ENCODE measurements at places on chromosomes 11 and 22. TPM values are rescaled to one million over a fixed set of nuclear protein-coding genes. Genes with fewer than 3 reads are reported as not detected.
A peak's percentile ranks its signal among the peaks of the same experiment; 100 is the strongest.

DNA sequence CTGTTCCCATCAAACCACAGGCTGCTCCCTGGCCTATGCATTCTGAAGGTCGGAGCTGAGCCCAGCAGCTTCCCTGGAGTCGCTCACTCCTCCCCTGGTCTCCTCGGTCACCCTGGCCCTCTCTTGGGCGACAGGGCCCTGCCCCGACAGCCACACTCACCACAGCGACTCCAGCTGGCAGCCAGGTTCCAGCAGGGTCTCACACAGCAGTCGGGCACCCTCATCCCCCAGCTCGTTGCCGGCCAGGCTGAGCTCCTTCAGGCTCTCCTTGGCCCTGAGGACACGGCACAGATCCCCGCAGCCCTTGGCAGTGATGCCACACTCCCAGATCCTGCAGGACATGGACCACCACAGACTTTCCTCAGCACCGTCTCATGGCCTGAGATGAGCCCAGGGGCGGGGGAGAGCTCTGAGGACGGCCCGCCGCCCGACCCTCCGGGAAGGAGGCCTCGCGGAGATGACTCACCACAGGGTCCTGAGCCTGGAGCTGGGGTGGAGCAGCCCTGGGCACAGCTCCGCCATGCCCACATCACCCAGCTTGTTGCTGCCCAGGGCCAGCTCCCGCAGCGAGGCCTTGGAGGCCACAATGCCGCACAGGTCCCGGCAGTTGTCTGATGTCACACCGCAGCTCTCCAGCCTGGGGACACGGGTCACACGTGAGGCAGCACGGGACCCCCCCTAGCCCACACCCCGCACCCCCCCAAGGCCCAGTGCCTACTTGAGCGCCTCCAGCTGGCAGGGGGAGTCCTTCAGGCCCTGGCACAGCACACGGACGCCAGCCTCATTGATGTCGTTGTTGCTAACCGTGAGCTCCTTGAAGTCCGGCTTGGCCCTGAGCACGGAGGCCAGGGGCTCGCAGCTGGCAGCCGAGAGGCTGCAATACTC is 8.5 kb downstream of the RNH1 start:
- DNase-seq = no peak
- peaks cover under 1% of the 10 kb centered on the region for H3K4me1 ChIP-seq
- no peak overlapping the region for H3K4me3 ChIP-seq
- no peak overlapping the region for H3K27ac ChIP-seq
- peaks cover 61% of the 10 kb centered on the region for H3K36me3 ChIP-seq
- no peaks in the 10 kb centered on the region for H3K27me3 ChIP-seq

DNA sequence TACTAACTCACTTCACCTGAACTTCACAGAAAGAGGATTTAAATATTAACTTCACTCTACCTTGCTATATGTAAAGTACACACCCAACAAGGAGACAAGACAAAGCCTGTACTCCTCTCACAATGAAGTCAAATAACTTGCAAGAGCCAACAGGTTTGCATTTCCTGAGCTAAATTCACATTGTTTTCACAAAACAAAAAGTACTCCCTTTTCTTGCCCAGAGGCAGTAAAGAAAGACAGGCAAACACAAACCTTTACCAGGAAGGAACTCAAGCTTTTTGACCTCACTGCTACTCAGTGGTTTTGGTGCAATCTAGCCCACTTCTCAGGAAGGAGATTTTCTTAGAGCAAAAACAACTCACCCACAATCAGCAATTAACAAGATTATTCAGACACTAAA is 15.7 kb downstream of the USP28 start:
- no peaks in the 10 kb centered on the region for H3K27me3 ChIP-seq
- peaks cover 5% of the 10 kb centered on the region for H3K4me1 ChIP-seq
- no peak overlapping the region for H3K4me3 ChIP-seq
- peak; percentile 24 for DNase-seq
- no peak overlapping the region for H3K27ac ChIP-seq
- no peaks in the 10 kb centered on the region for H3K36me3 ChIP-seq

Gene TEX54
- total RNA-seq = not detected

DNA sequence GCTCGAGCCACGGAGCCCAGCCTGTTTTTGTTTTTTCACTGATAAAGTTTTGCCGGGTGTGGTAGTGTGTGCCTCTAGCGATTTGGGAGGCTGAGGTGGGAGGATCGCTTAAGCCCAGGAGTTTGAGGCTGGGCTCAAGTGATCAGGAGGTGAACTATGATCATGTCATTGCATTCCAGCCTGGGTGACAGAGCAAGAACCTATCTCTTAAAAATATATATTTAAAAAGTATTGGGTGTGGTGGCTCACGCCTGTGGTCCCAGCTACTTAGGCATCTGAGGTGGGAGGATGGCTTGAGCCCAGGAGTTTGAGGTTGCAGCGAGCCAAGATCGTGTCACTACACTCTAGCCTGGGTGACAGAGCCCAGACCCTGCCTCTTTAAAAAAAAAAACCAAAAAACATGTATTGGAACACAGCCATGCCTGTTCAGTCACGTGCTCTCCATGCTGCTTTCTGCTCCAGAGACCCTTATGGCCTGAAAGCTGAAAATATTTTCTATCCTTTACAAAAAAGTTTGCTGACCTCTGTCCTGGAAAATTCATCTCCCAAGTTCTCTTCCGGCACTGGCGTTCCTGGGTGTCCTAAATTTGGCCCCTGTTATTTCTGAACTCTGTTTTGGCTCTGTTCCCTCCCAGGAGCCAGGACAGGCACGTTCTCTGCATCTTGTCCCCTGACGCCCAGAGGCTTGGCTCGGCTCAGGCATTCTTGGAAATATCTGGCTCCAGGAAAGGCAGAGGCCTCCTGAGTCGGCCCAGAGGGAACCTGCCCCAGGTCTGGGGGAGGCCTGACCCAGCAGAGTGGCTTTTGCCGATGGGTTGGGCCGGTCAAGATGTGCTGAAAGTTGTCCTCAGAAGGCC is 61.3 kb upstream of the PPP6R3 start:
- no peaks in the 10 kb centered on the region for H3K4me1 ChIP-seq
- peaks cover 20% of the 10 kb centered on the region for H3K36me3 ChIP-seq
- H3K27ac ChIP-seq = no peak overlapping the region
- DNase-seq = no peak
- H3K27me3 ChIP-seq = no peaks in the 10 kb centered on the region
- H3K4me3 ChIP-seq = no peak overlapping the region

Gene TXN2
- 75.9 TPM for total RNA-seq

GRCh38 chr11:116062490-116063171 is 558.4 kb upstream of the CADM1 start:
- no peak overlapping the region for H3K27ac ChIP-seq
- no peaks in the 10 kb centered on the region for H3K27me3 ChIP-seq
- H3K4me3 ChIP-seq = no peak overlapping the region
- DNase-seq = no peak
- H3K36me3 ChIP-seq = no peaks in the 10 kb centered on the region

Gene EPS8L2
- 6.0 TPM for total RNA-seq

DNA sequence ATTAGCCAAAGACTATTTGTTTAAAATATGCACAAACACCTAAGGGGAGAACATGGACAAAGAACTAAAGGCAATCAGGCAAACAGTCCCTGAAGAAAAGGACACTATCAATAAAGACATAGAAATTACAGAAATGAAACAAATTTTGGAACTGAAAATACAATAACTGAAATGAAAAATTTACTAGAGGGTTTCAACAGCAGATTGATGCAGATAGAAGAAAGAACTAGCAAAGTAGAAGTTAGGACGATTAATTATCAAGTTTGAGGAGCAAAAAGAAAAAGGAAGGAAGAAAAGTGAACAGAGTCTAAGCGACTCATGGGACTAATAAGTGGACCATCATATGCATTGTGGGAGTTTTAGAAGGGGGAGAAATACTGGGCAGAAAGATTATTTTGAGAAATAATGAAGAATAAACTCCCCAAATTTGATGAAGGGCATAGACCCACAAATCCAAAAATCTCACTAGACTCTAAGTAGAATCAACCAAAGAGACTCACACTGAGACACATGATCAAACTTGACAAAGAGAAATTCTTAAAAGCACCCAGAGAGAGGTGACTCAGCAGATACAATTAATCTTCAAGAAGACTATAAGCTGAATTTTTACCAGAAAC is 62.9 kb downstream of the JAM3 start:
- no peaks in the 10 kb centered on the region for H3K27me3 ChIP-seq
- no peak overlapping the region for H3K4me3 ChIP-seq
- peaks cover 12% of the 10 kb centered on the region for H3K4me1 ChIP-seq
- DNase-seq = no peak

GRCh38 chr11:108985945-108986279 is 321.0 kb downstream of the DDX10 start:
- no peaks in the 10 kb centered on the region for H3K27me3 ChIP-seq
- peaks cover 24% of the 10 kb centered on the region for H3K4me1 ChIP-seq
- peak overlapping the region; percentile 84 for H3K27ac ChIP-seq
- peak; percentile 88 for DNase-seq
- H3K36me3 ChIP-seq = no peaks in the 10 kb centered on the region

- H3K4me1 ChIP-seq = no peaks in the 10 kb centered on the region
- H3K36me3 ChIP-seq = no peaks in the 10 kb centered on the region
- H3K27me3 ChIP-seq = no peaks in the 10 kb centered on the region
- H3K27ac ChIP-seq = no peak overlapping the region
- DNase-seq = peak; percentile 71
- no peak overlapping the region for H3K4me3 ChIP-seq
Observed at GRCh38 chr22:36180038-36180880, 19.7 kb upstream of the APOL3 start.

GRCh38 chr11:117861151-117862018 is 15.1 kb downstream of the FXYD6 start:
- DNase-seq = peak; percentile 15
- H3K27ac ChIP-seq = no peak overlapping the region
- no peaks in the 10 kb centered on the region for H3K36me3 ChIP-seq
- no peaks in the 10 kb centered on the region for H3K27me3 ChIP-seq
- H3K4me1 ChIP-seq = peaks cover 6% of the 10 kb centered on the region

GRCh38 chr11:120500414-120501071 is 11.0 kb upstream of the GRIK4 start:
- H3K36me3 ChIP-seq = no peaks in the 10 kb centered on the region
- H3K4me3 ChIP-seq = no peak overlapping the region
- H3K27ac ChIP-seq = no peak overlapping the region
- peak; percentile 10 for DNase-seq

- no peak overlapping the region for H3K27ac ChIP-seq
- no peaks in the 10 kb centered on the region for H3K27me3 ChIP-seq
- no peaks in the 10 kb centered on the region for H3K4me1 ChIP-seq
- H3K36me3 ChIP-seq = no peaks in the 10 kb centered on the region
Observed at GRCh38 chr11:123233280-123233974, 38.4 kb upstream of the CLMP start.

- no peaks in the 10 kb centered on the region for H3K27me3 ChIP-seq
- H3K36me3 ChIP-seq = no peaks in the 10 kb centered on the region
- no peak overlapping the region for H3K27ac ChIP-seq
- H3K4me1 ChIP-seq = no peaks in the 10 kb centered on the region
Observed at GRCh38 chr11:104522650-104523049, 358.7 kb upstream of the PDGFD start.

Gene DDX10
- total RNA-seq = 35.2 TPM

- no peak overlapping the region for H3K4me3 ChIP-seq
- no peaks in the 10 kb centered on the region for H3K4me1 ChIP-seq
- peak overlapping the region; percentile 16 for H3K27ac ChIP-seq
- H3K27me3 ChIP-seq = no peaks in the 10 kb centered on the region
- no peaks in the 10 kb centered on the region for H3K36me3 ChIP-seq
Observed at GRCh38 chr11:86869966-86870570, 69.7 kb downstream of the PRSS23 start.

- H3K4me1 ChIP-seq = no peaks in the 10 kb centered on the region
- peak; percentile 37 for DNase-seq
Observed at GRCh38 chr11:117010808-117011540, 87.3 kb downstream of the SIK3 start.

GRCh38 chr11:86035164-86035563 is 33.7 kb downstream of the PICALM start:
- H3K27me3 ChIP-seq = no peaks in the 10 kb centered on the region
- H3K4me3 ChIP-seq = no peak overlapping the region
- peaks cover 8% of the 10 kb centered on the region for H3K36me3 ChIP-seq
- H3K4me1 ChIP-seq = peaks cover 9% of the 10 kb centered on the region

Gene KREMEN1
- total RNA-seq = 0.99 TPM

Gene SLC36A4
- total RNA-seq = 21.7 TPM

GRCh38 chr22:17772249-17772957 is 1.9 kb downstream of the BID start:
- no peaks in the 10 kb centered on the region for H3K36me3 ChIP-seq
- H3K4me3 ChIP-seq = no peak overlapping the region
- H3K4me1 ChIP-seq = peaks cover 13% of the 10 kb centered on the region

- H3K27me3 ChIP-seq = peaks cover 30% of the 10 kb centered on the region
- H3K36me3 ChIP-seq = no peaks in the 10 kb centered on the region
- H3K4me3 ChIP-seq = no peak overlapping the region
- H3K4me1 ChIP-seq = no peaks in the 10 kb centered on the region
- no peak for DNase-seq
- H3K27ac ChIP-seq = no peak overlapping the region
Observed at GRCh38 chr11:92226331-92227229, 2.0 kb downstream of the FAT3 start.

Gene PACS1
- total RNA-seq = 52.8 TPM

Gene SEC14L6
- total RNA-seq = 0.15 TPM

- no peaks in the 10 kb centered on the region for H3K4me1 ChIP-seq
- no peak for DNase-seq
- no peaks in the 10 kb centered on the region for H3K36me3 ChIP-seq
- H3K27ac ChIP-seq = no peak overlapping the region
Observed at GRCh38 chr22:42257386-42257785, 13.1 kb downstream of the TCF20 start.

Gene DLG2
- total RNA-seq = 1.1 TPM

GRCh38 chr22:47591709-47592108 is 829.3 kb downstream of the TBC1D22A start:
- no peak overlapping the region for H3K27ac ChIP-seq
- H3K4me1 ChIP-seq = no peaks in the 10 kb centered on the region
- no peak for DNase-seq
- no peaks in the 10 kb centered on the region for H3K36me3 ChIP-seq
- no peaks in the 10 kb centered on the region for H3K27me3 ChIP-seq

Gene NAV2
- total RNA-seq = 45.8 TPM

Gene GGTLC3
- total RNA-seq = not detected

- no peaks in the 10 kb centered on the region for H3K27me3 ChIP-seq
- no peak overlapping the region for H3K27ac ChIP-seq
- no peaks in the 10 kb centered on the region for H3K4me1 ChIP-seq
- DNase-seq = no peak
Observed at GRCh38 chr11:96620464-96621044, 230.7 kb downstream of the JRKL start.

GRCh38 chr22:46829941-46830715 is 67.7 kb downstream of the TBC1D22A start:
- no peaks in the 10 kb centered on the region for H3K27me3 ChIP-seq
- H3K4me1 ChIP-seq = peaks cover 33% of the 10 kb centered on the region
- no peaks in the 10 kb centered on the region for H3K36me3 ChIP-seq
- peak overlapping the region; percentile 44 for H3K27ac ChIP-seq
- H3K4me3 ChIP-seq = no peak overlapping the region
- DNase-seq = peak; percentile 55

Gene NRIP3
- 9.9 TPM for total RNA-seq

Gene ART1
- not detected for total RNA-seq

DNA sequence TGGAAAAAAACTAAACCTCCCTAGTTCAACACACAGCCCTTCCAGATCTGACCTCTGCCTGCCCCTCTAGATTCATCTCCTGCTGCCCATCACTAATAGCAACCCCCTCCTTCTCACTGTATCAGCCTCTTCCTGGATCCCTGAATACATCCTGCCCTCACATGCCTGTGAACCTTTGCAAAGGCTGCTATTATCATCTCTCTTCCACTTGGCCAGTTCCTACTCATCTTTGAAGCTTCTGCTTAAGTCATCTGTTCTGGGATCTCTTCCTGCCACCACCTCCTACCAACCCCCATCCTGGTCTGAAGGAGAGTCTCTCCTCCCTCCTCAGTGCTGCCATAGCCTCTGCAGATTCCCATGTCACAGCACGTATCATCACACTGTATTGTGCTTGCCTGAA is 38.0 kb upstream of the AMOTL1 start:
- no peaks in the 10 kb centered on the region for H3K36me3 ChIP-seq
- no peak overlapping the region for H3K27ac ChIP-seq
- no peaks in the 10 kb centered on the region for H3K27me3 ChIP-seq
- DNase-seq = no peak

Gene MIOX
- total RNA-seq = not detected

Gene BIK
- total RNA-seq = not detected

Gene LDLRAD3
- 25.1 TPM for total RNA-seq

Gene OR5D18
- not detected for total RNA-seq

Data from endothelial cell of umbilical vein (primary cell).